ENCODE measurements at places on chromosomes 1 and 21.

DNA sequence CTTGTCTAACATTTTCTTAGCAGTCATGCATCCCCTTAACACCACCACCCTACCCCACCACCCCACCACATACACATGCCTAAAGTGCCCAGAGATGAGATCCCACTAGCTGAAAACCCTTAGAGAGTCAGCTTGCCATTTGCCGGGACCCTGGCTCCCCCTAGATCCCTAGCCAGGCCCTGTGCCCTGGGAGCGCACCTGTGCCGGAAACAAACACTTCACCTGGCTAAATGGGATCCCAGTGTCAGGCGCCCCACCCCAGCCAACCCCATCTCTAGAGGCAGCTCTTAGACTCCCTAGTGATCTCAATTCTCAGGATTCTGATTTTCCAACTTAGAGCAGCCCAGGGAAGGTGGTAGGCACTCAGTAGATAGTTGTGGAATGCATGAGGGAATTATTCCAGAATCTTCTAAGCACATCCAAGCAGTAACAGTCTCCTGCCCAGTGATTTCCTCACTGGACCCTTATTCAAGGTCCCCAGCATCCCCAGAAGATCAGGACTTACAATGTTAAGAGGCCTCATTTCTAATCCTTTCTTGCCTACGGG is 105.2 kb downstream of the LAMC2 start:
- DNase-seq: no peak

- DNase-seq: no peak
Observed at GRCh38 chr21:46165098-46165497, 9.7 kb upstream of the FTCD start.

- no peak for DNase-seq
Observed at GRCh38 chr1:176837708-176838107, 326.8 kb downstream of the ASTN1 start.

DNA sequence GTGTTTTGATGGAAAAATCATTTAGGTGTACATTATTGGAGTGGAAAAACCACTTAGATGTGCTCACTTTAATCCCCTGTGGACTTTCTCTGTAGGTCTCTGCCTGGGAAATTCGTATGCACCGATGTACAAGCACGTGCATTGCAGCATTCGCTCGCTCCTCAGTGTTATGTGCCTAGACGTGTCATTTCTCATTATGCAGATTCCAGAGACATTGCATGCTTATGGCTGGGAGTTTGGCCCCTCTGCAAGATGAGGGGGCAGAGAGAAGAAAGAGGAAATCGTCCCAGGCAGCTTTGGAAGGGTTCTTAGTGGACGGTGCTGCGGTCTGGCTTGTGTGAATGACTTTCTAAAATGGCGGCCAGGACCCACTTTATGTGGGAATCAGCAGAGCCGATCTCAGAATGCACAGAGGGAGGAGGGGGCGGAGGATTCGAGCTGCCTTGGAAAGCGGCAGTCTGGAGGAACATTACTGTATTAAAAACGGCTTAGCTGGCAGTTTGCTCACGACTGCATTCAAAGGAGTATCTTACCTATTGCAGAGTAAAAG is 2.3 kb downstream of the SPEN start:
- no peak for DNase-seq

DNA sequence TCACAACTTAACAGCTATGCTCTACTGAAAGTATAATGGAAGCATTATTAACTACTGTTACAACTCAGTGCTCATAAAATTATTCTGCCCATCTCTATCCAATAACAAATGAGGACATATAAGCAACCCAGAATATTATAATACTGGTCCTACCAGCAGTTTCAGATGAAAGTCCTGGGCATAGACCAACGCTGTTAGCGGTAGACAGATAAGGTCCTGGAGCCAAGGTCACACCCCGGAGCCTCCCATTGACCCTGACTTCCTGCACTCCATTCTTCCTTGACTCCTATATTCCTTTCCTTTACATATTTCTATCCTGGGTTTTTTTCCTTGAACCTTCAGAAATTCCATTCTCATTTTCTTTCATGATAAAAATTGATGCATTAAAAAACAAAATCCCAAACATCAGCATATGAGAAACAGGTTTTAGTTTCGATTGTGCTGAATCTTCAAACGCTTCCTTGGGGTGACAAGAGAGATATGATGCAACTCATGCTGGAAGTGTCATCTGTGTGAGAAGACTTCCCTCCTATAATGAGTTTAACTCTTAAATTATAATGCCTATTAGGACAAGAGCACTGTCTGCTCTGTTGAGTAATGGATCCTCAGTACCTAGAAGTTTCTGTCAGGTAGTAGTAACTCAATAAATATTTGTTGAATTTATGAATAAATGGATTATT is 831.1 kb downstream of the LRRIQ3 start:
- no peak for DNase-seq

GRCh38 chr1:54624466-54625464 is 1.4 kb upstream of the FAM151A start:
- no peak for DNase-seq

DNA sequence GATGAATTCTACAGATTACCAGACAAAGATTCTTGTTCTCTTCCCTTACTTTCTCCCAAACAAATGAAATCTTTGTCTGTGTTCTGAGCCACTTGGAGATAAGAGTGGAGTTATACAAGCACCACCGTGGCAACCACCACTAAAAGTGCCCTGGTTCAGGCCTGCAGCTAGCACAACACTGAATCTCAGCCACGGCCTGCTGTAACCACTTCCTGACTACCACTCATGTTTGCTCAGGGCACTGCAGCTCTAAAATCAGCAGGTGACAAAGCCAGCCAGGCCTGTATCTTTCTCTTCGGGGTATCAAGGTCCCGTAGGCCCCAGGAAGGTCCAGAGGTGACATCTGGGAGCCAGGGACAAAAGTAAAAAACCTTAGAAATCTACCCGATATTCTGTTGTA is 3.2 kb upstream of the OR2T6 start:
- no peak for DNase-seq

DNA sequence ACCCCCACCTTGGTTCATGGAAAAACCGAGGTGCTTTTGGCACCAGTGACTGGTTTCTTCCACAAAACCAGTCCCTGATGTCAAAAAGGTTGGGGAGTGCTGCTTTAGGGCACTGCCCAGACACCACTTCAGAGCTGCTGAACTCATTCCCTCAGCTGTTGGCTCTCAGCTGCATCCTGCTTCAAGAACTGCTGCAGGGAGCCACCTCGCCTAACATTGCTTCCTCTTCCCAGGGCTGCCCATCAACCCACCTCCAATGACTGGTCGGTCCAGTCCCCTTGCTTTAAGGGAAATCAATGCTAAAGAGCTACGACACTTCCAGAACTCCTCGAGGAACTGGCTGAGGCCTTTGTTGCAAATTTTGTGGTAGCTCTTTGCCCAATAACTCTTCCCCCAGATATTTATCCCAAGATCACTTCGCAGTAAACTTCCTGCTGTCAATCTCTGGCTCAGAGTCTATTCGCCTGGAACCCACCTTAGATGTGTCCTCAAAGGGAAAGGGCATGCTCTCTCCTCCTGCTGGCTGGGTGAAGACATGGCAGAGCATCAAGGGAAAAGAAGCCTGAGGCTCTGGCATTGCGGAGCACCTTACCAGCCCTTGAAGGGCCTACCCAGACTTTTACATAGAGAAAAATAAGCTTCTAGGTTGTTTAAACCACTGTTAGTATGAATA is 29.0 kb downstream of the C1orf52 start:
- no peak for DNase-seq

DNA sequence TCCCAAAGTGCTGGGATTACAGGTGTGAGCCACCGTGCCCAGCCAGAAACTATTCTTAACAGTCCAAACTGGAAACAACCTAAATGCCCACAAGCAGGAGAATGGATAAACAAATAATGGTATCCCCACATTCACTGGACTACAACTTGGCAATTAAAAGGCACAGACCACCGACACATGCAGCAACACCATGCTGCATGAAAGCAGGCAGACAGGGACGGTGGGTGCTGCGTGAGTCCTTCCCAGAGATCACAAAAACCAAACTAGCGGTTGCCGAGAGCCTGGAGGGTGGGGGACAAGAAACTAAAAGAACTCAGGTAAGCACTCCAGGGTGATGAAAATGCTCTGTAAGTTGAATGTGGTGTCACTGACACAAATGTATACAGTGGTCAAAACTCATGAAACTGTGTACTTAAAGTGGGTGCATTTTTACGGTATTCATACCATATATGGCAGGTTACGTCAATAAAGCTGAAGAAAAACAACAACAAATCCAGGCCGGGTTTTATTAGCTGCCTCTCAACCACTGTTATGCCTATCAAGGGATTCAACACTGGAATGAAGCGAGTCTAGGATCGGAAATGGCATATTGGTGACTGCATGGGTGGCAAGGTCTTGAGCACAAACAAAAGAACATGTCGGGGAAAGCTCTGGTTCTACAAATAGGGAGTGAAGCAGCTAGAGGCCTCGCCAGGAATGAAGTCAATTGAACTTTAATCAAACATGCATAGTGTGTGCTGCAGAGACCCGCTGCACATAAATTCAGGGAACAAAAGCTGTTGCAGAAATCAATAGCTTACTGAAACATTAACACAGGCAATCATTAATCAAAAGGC is 52.4 kb downstream of the SLC45A1 start:
- no peak for DNase-seq

DNA sequence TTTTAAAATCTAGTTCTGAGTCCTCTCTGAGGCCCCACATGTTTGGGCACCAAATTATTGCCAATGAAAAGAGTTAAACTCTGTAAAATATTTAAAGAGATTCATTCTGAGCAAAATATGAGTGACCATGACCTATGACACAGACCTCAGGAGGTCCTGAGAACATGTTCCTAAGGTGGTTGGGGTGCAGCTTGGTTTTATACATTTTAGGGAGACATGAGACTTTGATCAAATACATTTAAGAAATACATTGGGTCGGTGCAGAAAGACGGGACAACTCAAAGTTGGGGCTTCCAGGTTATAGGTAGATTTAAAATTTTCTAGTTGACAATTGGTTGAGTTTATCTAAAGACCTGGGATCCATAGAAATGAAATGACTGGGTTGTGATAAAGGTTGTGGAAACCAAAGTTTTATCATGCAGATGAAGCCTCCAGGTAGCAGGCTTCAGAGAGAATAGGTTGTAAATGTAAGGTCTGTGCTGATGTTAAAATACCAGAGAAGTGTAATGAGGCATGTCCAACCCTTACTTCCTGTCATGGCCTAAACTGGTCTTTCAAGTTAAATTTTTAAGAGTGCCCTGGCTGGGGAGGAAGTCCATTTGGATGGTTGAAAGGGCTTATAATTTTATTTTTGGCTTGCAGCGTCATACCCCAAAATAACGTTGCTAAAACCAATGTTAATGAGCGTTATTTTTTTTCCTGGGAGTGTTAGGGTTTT is 274.9 kb downstream of the NUF2 start:
- no peak for DNase-seq

DNA sequence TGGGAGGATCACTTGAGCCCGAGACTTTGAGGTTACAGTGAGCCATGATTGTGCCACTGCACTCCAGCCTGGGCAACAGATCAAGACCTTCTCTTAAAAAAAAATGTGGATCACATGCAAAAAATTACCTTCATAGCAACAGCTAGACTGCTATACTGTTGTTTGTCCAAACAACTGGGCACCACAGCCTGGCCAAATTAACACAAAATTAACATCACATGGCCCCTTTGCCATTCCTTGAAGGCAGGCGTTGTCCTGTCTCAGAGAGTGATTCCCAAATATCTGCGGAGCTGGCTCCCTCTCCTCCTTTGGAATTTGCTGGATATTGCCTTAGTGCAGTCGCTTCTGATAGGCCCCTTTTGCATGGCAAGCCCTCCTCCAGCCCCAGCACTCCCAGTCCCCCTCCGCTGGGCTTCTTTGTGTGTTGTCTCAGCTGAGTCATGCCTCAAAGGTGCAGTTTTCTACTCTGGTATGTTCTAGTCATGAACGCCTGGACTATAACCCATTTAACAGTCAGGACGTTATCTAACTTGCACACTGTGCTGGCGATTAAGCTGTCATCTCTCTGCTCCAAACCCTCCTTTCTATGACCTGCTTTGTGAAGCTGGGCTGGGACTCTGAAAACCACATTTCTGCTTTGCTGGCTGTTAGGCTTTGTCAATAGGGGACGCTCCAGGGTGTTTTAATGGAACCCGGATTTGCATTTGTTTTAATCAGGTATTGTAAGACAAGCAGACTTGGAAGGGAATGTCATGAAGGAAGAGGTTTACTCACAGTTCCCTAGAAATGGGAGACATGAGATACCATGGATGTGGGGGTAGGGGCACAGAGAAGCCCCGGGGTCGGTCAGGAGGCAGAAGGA is 20.1 kb upstream of the HPCAL4 start:
- no peak for DNase-seq

DNA sequence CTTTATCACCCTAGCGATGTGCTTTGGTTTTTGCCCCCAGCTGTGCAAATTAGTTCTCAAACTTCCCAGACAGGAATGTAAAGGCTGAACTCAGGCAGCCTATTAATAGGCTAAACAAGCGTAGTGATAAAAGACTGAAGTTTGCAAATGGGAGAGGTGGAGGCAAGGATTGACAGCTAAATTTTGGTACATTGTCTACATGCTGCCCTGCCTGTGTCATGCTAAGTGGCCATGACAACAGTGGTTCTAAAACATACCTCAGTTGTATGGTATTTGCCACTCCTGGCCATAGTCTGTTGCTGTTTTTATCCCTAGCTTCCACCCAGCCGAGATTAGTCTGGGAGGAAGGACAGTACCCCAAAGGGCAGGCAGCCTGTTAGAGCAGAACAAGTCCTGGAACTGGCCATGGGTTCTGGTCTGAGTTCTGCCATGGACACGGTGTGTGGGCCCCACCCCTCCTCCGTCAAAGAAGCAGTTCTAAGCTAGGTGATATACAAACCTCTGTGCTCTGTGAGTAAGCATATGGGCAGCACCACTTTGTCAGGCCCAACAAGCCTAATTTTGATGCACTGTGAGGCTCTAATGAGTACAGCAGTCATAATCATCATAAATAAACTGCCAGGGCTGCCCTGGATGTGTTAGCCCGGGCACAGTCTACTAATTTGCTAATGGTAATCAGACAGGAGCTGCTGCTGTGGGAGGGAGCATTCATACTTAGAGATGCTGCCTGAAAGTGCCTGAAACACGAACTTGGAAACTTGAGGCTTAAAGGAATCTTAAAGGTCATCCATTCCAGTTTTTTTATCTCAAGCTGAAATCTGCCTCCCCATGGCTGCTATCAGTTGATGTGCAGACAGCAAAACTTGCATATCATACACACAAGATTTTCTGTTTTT is 177.1 kb downstream of the HHAT start:
- DNase-seq: no peak

GRCh38 chr1:75342786-75343185 is 208.6 kb downstream of the LHX8 start:
- DNase-seq: no peak

DNA sequence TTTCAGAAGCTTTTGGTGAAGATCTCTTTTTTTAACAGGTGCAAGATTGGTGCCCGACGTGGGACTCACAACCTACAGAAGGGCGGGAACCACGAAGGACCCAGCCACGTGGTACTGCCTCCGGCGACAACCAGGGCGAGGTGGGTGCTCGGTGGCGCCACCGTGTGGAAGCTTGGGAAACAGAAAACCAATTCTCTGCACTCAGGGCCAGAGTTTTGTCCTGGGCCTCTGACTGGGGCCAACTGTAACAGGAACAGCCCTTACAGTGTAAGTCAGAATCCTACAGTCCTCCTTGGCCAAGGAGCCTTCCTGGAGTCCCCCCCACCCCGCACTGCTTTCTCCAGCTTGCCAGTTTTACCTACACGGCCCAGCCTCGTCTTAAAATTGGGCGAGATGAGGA is 11.6 kb upstream of the S100A7A start:
- DNase-seq: peak; percentile 20

All from stimulated activated CD8-positive, alpha-beta memory T cell treated with anti-CD3 and anti-CD28 coated beads, Interleukin-7, amount 100 ng/mL, for 24 hours (primary cell).